ENCODE measurements at places on chromosomes 7 and 10.

GRCh38 chr7:76512941-76513816 lies 2.8 kb downstream of the UPK3B start:
- DNase-seq, result no peak

GRCh38 chr7:149415391-149416071 lies 45.3 kb downstream of the ZNF777 start:
- no peak for DNase-seq

- no peak for DNase-seq
Measured at GRCh38 chr10:129896136-129896859, 67.8 kb downstream of the EBF3 start.

DNA sequence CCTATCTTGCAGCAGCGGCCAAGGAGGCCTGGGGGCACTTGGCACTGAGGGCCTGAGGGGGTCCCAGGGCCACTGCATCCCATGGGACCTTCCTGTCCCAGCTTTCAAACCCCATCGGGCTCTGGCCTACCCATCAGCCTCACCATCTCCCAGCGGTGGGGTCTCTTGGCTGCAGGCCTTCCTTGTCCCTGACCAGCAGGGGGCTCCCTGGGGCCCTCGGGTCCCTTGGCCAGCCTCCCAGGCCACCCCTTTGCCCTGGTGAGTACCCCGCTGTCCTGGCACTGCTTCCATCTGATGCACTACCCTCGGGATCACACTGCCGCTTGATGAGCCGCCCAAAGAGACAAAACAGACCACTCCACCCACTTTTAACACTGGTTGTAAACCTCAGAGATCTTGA lies 43.5 kb downstream of the YKT6 start:
- DNase-seq, result no peak

GRCh38 chr7:28169230-28169629 lies 11.4 kb downstream of the JAZF1 start:
- no peak for DNase-seq

GRCh38 chr7:4078580-4078979 lies 603.5 kb upstream of the FOXK1 start:
- no peak for DNase-seq

- DNase-seq, result no peak
Measured at GRCh38 chr7:22156205-22156604, 200.7 kb downstream of the RAPGEF5 start.

- DNase-seq, result no peak
Measured at GRCh38 chr7:23334482-23335056, 35.4 kb downstream of the MALSU1 start.

DNA sequence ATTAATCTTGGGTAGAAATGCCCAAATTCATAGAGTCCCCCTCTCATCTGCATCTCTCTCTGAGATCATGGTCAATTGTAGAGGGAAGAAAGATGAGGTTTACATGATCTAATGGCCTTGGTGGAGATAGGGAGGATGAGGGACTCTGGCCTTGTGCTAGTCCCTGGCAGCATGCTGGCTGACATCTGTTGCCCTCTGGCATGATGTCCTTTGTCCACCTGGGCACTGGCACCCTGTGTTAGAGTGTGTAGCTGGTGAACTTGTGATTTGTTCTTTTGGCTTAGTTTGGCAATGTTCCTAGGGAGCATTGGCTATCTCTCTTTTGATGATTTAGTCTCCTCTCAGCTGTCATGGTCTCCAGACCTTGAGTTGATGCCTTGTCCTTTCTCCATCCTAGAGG lies 103.2 kb downstream of the DYNC1I1 start:
- no peak for DNase-seq

DNA sequence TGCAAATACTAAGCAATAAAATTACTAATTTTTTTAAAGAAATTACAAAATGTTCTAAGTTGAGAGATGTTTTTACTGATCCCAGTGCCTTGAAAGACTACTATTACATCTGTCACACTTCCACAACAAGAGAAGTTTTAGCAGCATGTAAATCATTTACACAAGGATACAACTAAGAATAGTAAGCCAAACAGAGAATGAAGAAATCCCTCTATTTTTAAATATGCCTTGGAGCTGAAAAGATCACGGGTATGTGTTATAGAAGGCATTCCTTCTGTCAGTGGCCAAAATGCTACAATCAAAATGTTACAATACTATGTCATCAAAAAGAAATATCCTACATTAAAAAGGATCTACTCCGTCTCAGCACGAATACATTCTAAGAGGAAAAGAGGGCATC lies 52.6 kb downstream of the LARP4B start:
- no peak for DNase-seq

Measured in stimulated activated CD4-positive, alpha-beta T cell treated with anti-CD3 and anti-CD28 coated beads, TNF-alpha, amount 100 ng/mL, for 4 hours (primary cell).